Hematopoietic multipotent progenitor cell treated with erythropoietin and hydrocortisone succinate and interleukin-3 and kit ligand, for 8 days (in vitro differentiated cells): ENCODE measurements at places on chromosomes 3 and 15.
A peak's percentile ranks its signal among the peaks of the same experiment; 100 is the strongest.

- no peak for DNase-seq
Observed at GRCh38 chr3:12303534-12303933, 14.7 kb downstream of the PPARG start.

DNA sequence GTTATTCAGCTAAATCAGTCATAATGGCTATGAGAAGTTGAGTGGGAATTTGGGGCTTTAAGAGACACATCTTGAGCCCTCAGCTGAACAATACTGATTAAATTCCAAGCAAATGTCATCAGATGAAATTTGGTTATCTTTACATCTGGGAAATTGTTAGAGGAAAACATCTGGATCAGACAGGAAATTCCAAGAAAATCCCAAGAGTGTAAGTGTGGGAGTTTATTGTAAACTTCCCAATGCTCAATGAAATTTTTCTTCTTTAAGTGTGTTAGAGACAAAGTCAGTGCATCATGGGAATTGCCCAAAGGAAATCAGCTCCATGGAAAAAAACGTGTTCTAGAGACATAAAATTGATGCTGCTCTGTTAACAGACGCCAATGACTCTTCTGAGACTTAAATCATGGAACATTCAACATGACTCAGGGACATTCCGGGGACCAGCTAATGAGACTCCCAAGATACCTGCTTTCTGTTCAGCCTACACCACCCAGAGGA is 19.8 kb upstream of the DCLK3 start:
- DNase-seq = no peak

DNA sequence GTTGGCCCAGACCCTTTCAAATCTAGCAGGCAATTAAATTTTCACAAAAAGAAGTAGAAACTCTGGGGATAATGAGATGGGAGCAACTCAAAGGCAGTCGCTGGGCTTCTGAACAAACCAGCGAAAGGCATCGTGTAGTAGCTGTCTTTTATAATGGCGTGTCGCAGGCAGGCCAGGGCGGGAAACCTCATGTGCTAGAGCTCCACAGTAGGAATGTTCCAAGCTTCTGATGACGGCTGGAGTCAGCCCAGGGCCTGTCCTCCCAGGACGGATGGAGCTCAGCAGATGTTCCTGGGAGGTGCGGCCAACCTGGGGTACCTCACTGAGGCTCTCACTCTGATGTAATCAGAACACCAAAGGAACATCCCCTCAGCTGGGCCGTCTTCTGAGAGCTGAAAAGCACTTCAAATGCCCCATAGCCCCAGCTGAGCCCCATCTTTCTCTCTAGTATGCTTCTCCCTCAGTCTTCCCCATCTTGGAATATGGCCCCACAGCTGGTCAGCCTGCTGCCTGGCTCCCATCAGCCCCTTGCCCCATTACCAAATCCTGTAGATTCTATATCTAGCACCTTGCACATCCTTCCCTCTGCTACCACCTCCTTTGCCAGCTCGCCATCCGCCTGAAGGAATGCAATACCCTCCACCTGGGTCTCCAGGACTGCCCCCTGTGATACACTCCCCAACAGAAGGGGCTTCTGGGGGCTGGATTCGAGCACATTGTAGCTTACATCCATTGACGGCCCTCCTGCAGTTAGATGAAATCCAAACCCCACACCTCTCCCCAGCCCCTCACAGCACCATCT is 54.9 kb upstream of the ATP2B2 start:
- no peak for DNase-seq

DNA sequence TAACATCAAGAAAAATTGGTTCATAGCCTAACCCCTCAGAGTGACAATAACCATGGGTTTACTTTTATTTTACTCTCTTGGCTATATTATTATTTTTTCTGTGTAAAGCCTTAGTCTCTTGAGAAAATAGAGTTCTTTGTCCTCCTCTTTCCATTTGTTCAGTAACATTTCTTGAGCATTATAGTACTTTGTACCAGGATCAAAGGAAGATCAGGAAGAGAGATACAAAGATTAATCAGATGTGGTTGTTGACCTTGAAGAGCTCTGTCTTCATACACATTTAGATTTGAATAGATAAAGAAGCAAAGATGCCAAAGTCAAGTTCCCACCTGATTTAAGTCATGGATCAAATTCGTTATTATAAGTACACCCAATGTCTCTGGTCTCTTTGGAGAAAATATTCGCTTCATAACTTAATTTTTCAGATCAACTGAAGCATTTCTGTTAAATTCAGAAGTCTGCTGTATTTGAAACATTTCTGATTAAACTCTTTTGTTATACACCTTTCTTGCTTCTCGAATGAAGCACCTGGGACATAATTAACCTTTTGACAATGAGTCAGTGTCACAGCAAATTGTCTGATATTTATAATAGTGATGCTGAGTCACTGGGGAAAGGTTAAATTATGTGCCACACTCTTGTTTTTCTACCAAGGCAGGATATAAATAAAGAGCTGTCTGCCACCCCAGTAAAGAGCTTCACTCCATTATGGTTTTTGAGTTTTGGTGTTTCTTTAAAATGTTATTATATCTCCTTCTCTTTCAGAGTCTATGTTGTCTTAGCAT is 100.2 kb downstream of the GHSR start:
- no peak for DNase-seq

GRCh38 chr15:65101411-65101890 is 13.5 kb downstream of the UBAP1L start:
- DNase-seq = peak; percentile 50
